ENCODE measurements at places on chromosomes 13 and 19. TPM values are rescaled to one million over a fixed set of nuclear protein-coding genes. Genes with fewer than 3 reads are reported as not detected.

Gene SELENOV
- total RNA-seq = not detected

Gene AMER2
- total RNA-seq = not detected

Gene PROZ
- not detected for total RNA-seq

Gene CERS1
- total RNA-seq = 0.18 TPM

DNA sequence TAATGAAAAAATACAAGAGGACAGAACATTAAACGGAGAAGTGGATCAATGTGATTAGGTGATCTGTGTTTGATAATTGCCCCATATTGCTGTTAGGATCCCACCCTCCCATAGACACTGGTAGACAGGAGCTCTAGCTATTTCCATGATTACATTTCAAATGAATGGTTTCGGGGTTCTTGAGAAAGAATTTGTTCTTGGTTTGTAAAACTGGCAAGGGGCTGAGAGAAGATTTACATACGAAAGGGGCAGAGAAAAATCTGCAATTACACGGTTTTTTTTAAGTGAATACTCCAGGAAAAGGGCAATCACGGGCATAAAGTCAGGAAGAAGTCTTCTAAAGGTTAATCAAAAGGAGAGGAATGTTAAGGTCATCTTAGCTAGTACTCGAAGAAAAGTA, 2125.7 kb upstream of the PCDH20 start:
- DNase-seq = no peak
- no peak overlapping the region for H3K27ac ChIP-seq
- no peaks in the 10 kb centered on the region for H3K36me3 ChIP-seq
- no peaks in the 10 kb centered on the region for H3K27me3 ChIP-seq

DNA sequence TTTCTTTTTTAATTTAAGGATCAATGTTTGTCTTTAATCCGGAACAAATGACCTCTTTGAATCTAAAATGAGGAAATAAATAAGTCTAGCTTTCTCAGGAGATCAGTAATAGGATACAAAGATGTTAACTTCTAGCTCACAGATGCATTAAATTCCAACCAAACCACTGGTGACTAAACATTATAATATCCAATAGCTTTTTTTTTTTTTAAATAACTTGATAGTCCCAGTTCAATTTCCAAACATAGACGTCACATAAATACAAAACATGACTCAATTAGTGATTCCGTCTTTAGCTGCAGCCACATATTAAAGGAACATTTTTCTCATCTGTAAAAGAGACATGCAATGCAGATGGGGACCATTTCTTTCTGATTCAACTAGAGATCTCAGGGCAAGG, 390.5 kb upstream of the PCDH9 start:
- H3K27ac ChIP-seq = no peak overlapping the region
- no peaks in the 10 kb centered on the region for H3K27me3 ChIP-seq
- no peaks in the 10 kb centered on the region for H3K36me3 ChIP-seq
- DNase-seq = no peak

GRCh38 chr19:39542206-39542605, 2.2 kb upstream of the EID2 start:
- no peak overlapping the region for H3K4me3 ChIP-seq
- DNase-seq = no peak

DNA sequence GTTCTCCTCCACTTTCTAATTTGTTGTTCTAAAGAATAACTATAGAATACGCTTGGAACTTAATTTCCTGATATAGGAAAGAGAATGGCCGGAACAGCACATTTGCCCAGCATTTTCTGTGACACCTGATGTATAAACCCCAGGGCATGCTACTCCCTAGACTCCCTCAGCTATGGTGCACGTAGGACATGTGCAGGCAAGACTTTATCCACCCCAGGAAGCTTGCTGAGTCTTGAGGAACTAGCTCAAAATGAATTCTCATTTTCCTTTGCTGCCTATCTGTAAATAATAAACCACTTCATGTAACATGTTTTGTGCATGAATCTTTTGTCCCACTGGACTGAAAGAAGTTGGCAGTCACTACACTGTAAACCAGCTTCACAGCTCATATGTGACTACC, 535.8 kb upstream of the SLITRK1 start:
- no peaks in the 10 kb centered on the region for H3K27me3 ChIP-seq
- H3K4me3 ChIP-seq = no peak overlapping the region
- no peaks in the 10 kb centered on the region for H3K4me1 ChIP-seq
- no peaks in the 10 kb centered on the region for H3K36me3 ChIP-seq
- no peak for DNase-seq
- H3K27ac ChIP-seq = no peak overlapping the region

DNA sequence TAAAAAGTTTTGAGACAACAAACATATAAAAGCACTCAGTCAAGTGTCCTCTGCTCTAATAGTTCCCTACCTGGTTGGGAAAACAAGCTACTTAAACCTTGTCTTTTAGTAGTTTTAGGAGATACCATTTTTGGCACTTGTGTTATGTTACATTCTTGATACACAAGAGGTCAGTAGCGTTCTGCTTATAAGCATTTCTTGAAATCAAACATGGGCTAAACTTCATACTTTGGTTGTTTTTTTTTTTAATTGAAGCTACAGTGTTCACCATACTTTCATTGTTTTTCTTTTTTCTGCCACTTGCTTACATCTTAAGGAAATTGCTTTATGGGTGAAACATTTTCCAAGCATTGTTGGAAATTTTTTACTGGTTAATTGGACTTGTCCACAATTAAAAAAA, 12.9 kb downstream of the NHLRC3 start:
- H3K27me3 ChIP-seq = no peaks in the 10 kb centered on the region
- H3K36me3 ChIP-seq = peaks cover 20% of the 10 kb centered on the region
- H3K27ac ChIP-seq = no peak overlapping the region
- H3K4me1 ChIP-seq = no peaks in the 10 kb centered on the region
- no peak for DNase-seq

DNA sequence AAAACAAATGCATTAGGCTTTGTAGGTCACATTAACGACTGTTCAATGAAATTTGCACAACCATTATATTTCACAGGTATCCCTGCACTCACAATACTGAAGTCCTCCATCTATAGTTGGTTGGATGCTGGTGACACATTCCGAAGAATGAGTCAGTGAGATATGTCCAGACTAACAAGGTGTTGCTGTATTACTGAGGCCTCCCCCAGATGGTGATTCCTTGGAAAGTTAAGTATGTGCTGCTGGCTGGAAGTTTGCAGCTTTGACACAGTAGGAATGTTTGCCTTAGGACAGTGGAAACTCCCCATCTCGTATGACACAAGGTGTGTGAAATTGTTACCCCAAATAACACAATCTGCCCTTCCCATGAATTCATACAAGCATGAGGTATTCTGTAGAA, 46.6 kb downstream of the FGF14 start:
- H3K27me3 ChIP-seq = peaks cover 4% of the 10 kb centered on the region
- no peaks in the 10 kb centered on the region for H3K4me1 ChIP-seq
- no peak overlapping the region for H3K4me3 ChIP-seq
- H3K36me3 ChIP-seq = no peaks in the 10 kb centered on the region
- no peak overlapping the region for H3K27ac ChIP-seq
- DNase-seq = no peak

GRCh38 chr19:51417107-51417809, at the start of gene SIGLEC10:
Gene SIGLEC10 (minus strand): TSS chr19:51417642. CDS start chr19:51417581, 61 bp downstream.
- peak; percentile 18 for DNase-seq
- no peaks in the 10 kb centered on the region for H3K27me3 ChIP-seq
- H3K4me1 ChIP-seq = peaks cover 27% of the 10 kb centered on the region
- H3K36me3 ChIP-seq = no peaks in the 10 kb centered on the region
- peak within 1 kb of the TSS; percentile 51 for H3K4me3 ChIP-seq
- peak within 1 kb of the TSS; percentile 71 for H3K27ac ChIP-seq

GRCh38 chr19:1540365-1540925, 16.6 kb downstream of the PLK5 start:
- H3K4me1 ChIP-seq = no peaks in the 10 kb centered on the region
- H3K4me3 ChIP-seq = no peak overlapping the region
- H3K36me3 ChIP-seq = no peaks in the 10 kb centered on the region
- DNase-seq = no peak
- H3K27me3 ChIP-seq = peaks cover 12% of the 10 kb centered on the region

GRCh38 chr13:91609353-91609752, 210.9 kb downstream of the GPC5 start:
- H3K27ac ChIP-seq = no peak overlapping the region
- DNase-seq = no peak
- no peaks in the 10 kb centered on the region for H3K4me1 ChIP-seq

DNA sequence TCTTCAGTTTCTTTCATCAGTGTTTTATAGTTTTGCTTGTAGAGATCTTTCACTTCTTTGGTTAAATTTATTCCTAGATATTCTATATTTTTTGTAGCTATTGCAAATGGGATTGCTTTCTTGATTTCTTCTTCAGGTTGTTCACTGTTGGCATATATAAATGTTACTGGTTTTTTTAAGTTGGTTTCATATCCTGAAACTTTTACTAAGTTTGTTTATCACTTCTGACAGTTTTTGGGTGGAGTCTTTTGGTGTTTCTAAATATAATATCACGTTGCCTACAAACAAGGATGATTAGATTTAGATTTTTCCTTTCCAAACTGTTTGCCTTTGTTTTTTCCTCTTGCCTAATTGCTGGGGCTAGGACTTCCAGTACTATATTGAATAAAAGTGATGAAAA, 109.7 kb downstream of the PAN3 start:
- H3K27ac ChIP-seq = no peak overlapping the region
- H3K4me3 ChIP-seq = no peak overlapping the region
- no peaks in the 10 kb centered on the region for H3K27me3 ChIP-seq
- peaks cover 69% of the 10 kb centered on the region for H3K36me3 ChIP-seq

GRCh38 chr13:108407495-108407894, 138.0 kb downstream of the TNFSF13B start:
- H3K27ac ChIP-seq = no peak overlapping the region
- H3K36me3 ChIP-seq = no peaks in the 10 kb centered on the region
- DNase-seq = no peak
- peaks cover 9% of the 10 kb centered on the region for H3K27me3 ChIP-seq
